IPS DF 6.9 (cell line): ENCODE measurements at places on chromosomes 4 and X.

DNA sequence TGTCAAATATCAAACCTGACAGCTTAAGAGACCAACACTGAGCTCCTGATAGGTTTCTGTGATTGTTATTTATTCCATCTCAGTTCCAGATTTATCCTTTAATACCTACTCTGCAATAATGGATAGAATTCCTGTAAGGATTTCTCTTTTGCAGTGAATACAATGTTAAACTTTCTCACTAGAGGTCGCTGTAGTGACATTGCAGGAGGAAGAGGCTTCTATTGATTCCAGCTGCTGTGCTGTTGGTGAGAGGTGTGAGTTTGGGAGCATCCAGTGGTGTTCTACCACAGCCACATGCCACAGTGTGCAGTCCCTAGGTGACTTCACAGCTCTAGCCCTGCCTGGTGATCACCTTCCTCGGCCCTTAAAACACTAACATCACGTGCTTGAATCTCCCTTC, 34.6 kb upstream of the DCAF8L2 start:
- no peaks in the 10 kb centered on the region for H3K36me3 ChIP-seq
- H3K27me3 ChIP-seq = no peaks in the 10 kb centered on the region
- DNase-seq = no peak
- H3K4me1 ChIP-seq = no peaks in the 10 kb centered on the region
- no peak overlapping the region for H3K27ac ChIP-seq

DNA sequence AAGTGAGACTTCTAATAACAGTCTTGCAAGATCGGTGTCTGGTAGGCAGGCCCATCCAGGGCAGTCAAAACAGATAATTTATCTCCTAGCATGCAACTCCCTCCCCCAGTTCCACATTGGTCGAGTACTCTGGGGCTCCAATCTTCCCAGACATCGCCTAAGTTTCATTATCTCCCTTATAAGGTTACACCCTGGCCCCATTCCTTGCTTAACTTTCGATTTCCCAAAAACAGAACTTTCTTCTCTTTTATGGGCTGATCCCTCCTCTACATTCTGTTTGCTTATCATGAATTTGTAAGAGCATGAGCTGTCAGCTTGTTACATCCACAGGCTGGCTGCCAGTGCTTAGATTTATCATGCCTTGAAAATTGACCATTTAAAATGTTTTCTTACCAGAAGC, 471.3 kb downstream of the TECRL start:
- no peak overlapping the region for H3K4me3 ChIP-seq
- H3K4me1 ChIP-seq = no peaks in the 10 kb centered on the region
- no peak overlapping the region for H3K27ac ChIP-seq
- H3K27me3 ChIP-seq = no peaks in the 10 kb centered on the region
- no peaks in the 10 kb centered on the region for H3K36me3 ChIP-seq

DNA sequence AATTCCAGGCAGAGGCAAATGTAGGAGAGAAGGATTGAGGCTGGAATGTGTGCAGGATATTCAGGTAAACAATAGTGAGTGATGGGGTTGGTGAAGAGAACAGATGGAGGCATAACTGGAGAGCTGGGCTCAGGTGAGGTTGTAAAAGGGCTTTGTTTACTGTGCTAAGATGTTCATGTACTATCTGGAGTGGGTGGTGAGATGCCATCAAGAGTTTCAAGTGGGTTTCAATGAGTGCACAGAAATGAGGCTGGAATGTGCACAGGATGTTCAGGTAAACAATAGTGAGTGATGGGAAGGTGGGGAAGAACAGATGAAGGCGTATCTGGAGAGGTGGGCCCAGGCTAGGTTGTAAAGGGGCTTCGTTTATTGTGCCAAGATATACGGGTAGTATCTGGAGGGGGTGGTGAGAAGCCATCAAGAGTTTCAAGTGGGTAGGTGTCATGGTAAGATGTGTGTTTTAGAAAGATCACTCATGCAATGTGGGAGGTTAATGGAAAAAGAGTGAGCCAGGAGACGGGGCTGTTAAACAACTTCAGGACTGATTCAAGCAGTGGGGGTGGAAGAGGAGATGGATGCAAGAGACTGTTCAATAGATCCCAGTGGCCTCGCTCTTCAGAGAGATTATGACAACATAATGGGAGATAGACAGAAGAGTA, 25.4 kb upstream of the NMU start:
- H3K4me1 ChIP-seq = no peaks in the 10 kb centered on the region; the same call in 1 of the 2 replicates
- no peak overlapping the region for H3K27ac ChIP-seq
- H3K27me3 ChIP-seq = no peaks in the 10 kb centered on the region
- H3K4me3 ChIP-seq = no peak overlapping the region

- DNase-seq = no peak
- H3K4me1 ChIP-seq = no peaks in the 10 kb centered on the region
- H3K36me3 ChIP-seq = no peaks in the 10 kb centered on the region
- H3K27ac ChIP-seq = no peak overlapping the region
- H3K4me3 ChIP-seq = no peak overlapping the region
- no peaks in the 10 kb centered on the region for H3K27me3 ChIP-seq
Observed at GRCh38 chr4:158102904-158103303, 69.9 kb downstream of the GASK1B start.

- no peaks in the 10 kb centered on the region for H3K4me1 ChIP-seq
- H3K27me3 ChIP-seq = no peaks in the 10 kb centered on the region
- no peak for DNase-seq
- H3K27ac ChIP-seq = no peak overlapping the region
- H3K36me3 ChIP-seq = no peaks in the 10 kb centered on the region
- no peak overlapping the region for H3K4me3 ChIP-seq
Observed at GRCh38 chrX:39574178-39574577, 523.6 kb downstream of the BCOR start.

- no peaks in the 10 kb centered on the region for H3K27me3 ChIP-seq
- no peak overlapping the region for H3K4me3 ChIP-seq
- no peaks in the 10 kb centered on the region for H3K36me3 ChIP-seq
Observed at GRCh38 chrX:19272452-19272851, 71.3 kb upstream of the PDHA1 start.

DNA sequence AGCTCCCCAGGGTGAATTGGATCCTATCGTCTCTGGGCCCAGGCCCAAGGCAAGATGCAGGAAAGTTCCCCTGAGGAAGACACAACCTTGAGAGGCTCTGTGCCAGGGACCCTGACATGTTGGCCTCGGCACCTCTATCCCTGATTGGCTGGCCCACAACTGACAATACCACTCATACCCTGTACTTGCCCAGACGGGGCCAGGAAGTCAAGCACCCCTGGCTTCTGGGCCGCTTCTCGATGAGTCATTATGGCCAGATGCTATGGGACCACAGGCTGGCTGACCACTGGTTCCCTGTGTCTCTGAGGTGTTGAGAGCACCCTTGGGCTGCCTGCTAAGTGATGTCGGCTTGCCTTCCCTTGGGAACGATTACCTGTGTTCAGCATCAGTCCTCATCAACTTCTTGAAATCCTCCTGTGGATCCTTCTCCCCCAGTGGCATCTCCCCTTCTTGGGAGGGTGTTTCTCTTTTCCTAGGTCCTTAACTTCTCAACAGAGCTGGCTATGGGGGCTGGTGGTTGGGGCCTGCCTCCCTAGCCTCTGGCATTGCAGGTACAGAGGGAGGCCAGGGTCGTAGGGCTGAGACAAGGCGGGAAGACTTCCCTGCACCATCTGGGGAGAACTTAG, 54.5 kb upstream of the MAMLD1 start:
- no peaks in the 10 kb centered on the region for H3K36me3 ChIP-seq
- no peak overlapping the region for H3K4me3 ChIP-seq
- no peaks in the 10 kb centered on the region for H3K27me3 ChIP-seq
- H3K27ac ChIP-seq = no peak overlapping the region
- no peaks in the 10 kb centered on the region for H3K4me1 ChIP-seq

GRCh38 chr4:87532907-87533306, 3.7 kb upstream of the SPARCL1 start:
- H3K4me3 ChIP-seq = no peak overlapping the region
- H3K27ac ChIP-seq = no peak overlapping the region
- no peaks in the 10 kb centered on the region for H3K4me1 ChIP-seq
- no peaks in the 10 kb centered on the region for H3K36me3 ChIP-seq

DNA sequence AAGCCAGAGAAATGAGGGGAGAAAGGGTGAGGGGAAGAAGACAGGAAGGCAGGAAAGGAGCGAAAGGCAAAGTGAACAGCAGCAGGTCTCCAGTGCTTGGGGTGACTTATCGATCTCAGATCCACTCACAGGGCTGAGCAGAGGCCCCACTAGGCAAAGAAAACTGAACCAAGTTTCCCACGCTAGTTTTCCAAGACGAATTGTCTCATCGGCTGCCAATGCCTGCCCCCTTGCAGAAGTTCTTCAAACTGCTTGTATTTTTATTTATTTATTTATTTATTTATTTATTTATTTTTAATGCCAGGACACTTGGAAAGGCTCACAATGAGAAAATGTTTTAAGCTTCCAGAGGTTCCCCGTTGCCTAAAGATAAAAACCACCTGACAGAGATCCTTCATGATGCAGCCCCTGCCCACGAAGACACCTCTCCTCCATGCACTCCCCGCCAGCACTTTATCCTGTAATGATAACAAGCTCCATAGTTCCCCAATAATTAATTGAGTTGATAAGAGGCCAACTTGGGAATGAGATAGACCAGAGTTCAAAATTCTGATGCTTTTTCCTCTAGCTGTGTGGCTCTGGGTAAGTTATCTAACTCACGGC, 43.2 kb downstream of the QDPR start:
- no peaks in the 10 kb centered on the region for H3K4me1 ChIP-seq
- no peak overlapping the region for H3K27ac ChIP-seq
- no peak overlapping the region for H3K4me3 ChIP-seq
- no peak for DNase-seq

DNA sequence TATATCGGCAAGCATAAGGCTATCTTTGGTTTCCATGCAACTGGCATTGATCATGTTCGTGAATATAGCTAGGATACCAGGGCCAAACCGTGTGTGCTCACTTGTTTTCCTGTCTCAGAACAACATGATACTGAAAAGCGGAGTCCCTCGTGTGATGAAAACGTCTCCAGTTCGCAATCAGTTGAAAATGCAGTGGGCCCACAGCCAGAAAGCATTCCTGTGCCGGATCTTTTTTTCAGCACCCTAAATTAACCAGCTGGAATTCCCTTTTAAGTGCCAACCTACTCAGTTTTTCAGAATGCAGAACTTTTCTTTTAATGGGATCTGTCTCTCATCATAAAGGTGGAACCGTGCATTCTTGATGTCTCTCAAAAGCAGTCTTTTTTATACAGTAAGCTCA, 130.8 kb upstream of the FRG1 start:
- H3K36me3 ChIP-seq = no peaks in the 10 kb centered on the region
- no peak overlapping the region for H3K27ac ChIP-seq
- DNase-seq = no peak
- no peaks in the 10 kb centered on the region for H3K27me3 ChIP-seq

DNA sequence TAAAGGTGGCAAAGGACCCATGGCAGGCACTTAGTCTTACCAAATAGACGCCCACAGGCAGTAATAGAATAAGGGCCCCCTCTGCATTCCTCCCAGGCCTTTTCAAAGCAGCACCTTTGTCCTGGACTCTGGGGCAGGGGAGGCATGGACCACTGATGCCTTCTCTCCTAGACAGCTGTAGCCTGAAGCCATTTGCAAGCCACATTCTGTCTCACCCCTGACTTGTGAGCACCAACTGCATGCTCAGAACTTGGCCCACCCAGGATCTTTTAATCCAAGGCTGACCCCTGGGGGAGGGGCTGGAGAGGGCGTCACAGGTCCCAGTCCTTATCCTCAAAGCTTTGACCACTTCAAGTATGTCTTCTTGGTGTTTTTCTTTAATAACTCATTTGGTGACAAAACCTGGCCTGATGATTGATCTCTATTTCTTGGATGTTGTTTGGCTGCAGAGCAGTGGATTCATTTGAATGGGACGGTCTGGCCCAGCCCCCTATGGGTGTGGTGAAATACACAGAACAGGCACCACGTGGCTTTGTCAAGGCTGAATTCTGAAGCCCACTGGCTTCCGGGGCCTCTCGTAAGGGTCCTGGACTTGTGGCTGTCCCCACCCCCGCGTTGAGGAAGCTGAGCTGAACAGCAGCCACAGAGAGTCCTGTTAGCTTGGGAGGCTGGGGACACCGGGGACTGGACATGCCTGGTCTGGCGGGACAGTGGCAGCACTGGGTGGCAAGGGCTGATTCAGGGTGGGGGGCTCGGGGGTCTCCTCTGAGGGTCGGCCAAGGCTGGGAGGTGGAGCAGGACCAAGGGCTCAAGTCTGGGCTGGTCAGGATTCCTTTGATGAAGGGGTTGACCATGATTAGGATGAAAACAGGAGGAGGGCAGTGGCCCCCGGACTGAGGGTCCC, 36.6 kb downstream of the ADRA2C start:
- no peak overlapping the region for H3K4me3 ChIP-seq
- H3K27ac ChIP-seq = no peak overlapping the region
- H3K27me3 ChIP-seq = no peaks in the 10 kb centered on the region
- H3K4me1 ChIP-seq = peaks cover 5% of the 10 kb centered on the region

- peak overlapping the region; percentile 37; the same call in 1 of the 2 replicates for H3K4me3 ChIP-seq
- H3K36me3 ChIP-seq = no peaks in the 10 kb centered on the region
- DNase-seq = no peak
- no peak overlapping the region for H3K27ac ChIP-seq
- H3K27me3 ChIP-seq = no peaks in the 10 kb centered on the region; the same call in 1 of the 2 replicates
Observed at GRCh38 chrX:105821471-105822121, 743 bp upstream of the NRK start.

- H3K4me3 ChIP-seq = no peak overlapping the region
- no peaks in the 10 kb centered on the region for H3K4me1 ChIP-seq
- DNase-seq = no peak
- no peaks in the 10 kb centered on the region for H3K27me3 ChIP-seq
Observed at GRCh38 chrX:70038951-70039350, 10.8 kb downstream of the AWAT2 start.

DNA sequence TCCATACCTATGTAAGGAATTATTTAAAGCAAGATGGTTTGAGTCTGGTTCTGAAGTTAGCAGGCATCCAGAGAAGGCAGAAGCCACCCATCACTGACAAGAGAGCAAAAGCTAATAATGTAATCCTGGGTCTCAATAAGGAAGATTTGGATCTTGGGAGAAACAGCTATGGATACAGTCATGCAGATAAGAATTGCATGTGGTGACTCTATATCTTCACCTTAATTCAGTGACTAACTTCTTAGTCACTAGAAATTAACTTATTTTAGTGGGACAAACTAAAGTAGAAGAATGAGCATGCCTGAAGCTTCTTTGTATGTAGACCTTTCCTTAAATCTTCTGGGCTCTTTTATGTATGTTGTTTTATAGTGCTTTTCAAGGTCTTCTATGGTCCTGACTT, 66.6 kb downstream of the ATP10D start:
- DNase-seq = no peak
- H3K27ac ChIP-seq = no peak overlapping the region
- H3K4me1 ChIP-seq = no peaks in the 10 kb centered on the region
- no peaks in the 10 kb centered on the region for H3K27me3 ChIP-seq
- H3K4me3 ChIP-seq = no peak overlapping the region

GRCh38 chr4:148330724-148331123, 111.5 kb downstream of the NR3C2 start:
- H3K27ac ChIP-seq = no peak overlapping the region
- no peaks in the 10 kb centered on the region for H3K27me3 ChIP-seq
- no peak for DNase-seq
- H3K4me3 ChIP-seq = no peak overlapping the region
- no peaks in the 10 kb centered on the region; the same call in 1 of the 2 replicates for H3K36me3 ChIP-seq
- peaks cover 1% of the 10 kb centered on the region; the same call in 1 of the 2 replicates for H3K4me1 ChIP-seq
